ENCODE measurements at places on chromosomes 11 and 22. TPM values are rescaled to one million over a fixed set of nuclear protein-coding genes. Genes with fewer than 3 reads are reported as not detected.

GRCh38 chr22:39463931-39464390, 7.1 kb downstream of the MGAT3 start:
- DNase-seq: no peak

DNA sequence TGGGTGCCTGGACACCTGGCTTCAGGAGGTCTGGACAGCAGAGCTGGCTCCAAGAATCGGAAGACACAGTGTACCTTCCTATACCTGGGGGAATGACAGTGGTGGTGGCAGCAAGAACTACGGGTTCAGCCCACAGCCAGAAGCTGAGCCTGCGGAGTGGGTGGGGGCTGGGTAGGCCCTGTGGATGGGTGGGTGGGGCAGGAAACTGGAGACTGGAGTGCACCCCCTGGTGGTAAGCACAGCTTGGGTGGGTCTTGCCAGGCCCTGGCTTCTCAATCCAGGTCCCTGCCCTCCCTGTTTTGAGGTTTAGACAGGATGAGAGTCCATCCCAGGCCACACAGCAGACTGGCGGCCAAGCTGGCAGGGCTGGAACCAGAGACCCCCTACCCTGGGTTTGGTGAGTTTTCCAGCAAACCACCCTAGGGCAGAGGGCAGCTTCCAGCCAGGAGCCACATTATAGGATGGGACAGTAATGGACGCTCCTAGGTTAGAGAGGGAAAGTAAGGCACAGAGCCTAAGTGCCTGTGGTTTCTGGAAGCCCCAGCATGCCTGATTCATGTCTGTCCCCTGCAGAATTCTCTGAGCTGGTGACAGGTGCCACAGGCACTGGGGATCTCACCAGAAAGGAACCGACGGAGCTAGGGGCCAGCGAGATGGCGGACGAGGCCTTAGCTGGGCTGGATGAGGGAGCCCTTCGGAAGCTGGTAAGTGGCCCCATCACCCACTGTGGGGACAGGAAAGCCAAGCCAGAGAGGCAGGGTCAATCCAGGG, 1.7 kb downstream of the SMTN start:
- DNase-seq: peak; percentile 79

GRCh38 chr11:121538054-121538453, 85.3 kb upstream of the SORL1-AS1 start:
- DNase-seq: no peak

DNA sequence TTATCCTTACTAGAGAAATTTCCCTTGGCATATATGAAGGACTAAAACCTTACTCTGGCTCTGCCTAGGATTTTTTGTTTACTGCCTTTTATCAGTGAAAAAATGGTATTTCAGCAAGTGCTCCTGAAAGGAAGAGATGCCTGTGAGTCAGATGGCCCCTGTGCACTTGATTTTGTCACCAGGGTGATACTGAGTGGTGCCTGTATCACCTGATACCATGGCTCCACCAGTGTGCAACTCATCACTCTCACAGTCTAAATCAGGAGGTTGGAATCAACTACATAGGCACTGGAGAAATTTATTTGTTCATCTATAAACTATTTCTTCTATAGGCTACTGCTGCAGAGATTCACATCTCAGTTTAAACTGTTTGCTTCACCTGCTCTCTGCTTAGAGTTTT, 43.2 kb downstream of the F2 start:
- no peak for DNase-seq

GRCh38 chr11:30474151-30474954, 111.8 kb downstream of the MPPED2 start:
- peak; percentile 30 for DNase-seq

The CHADL gene
- 1.6 TPM for total RNA-seq

- DNase-seq: no peak
Measured at GRCh38 chr11:26087120-26087935, 244.6 kb upstream of the ANO3 start.
